ENCODE measurements at places on chromosomes 16 and 17.

DNA sequence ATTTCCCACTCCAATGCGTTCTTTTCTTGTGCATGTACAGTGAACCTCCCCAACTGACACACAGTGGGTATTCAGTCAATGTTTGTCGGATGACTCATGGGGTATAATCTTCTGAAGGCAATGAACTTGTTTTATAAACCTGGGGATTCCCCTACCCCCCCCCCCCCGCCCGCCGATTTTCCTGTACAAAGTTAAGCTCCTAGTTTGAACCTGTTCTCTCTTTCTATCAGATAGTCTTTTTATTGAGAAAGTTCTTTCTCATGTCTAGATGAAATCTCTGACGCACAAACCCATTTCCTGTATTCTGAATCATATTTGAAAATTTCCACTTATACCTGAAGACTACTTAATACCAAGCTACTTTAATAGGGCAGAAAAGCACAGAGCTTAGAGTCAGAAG is 338.3 kb downstream of the CA10 start:
- no peak for ATAC-seq

- ATAC-seq: no peak
Observed at GRCh38 chr17:9900784-9901183, 4.3 kb downstream of the RCVRN start.

DNA sequence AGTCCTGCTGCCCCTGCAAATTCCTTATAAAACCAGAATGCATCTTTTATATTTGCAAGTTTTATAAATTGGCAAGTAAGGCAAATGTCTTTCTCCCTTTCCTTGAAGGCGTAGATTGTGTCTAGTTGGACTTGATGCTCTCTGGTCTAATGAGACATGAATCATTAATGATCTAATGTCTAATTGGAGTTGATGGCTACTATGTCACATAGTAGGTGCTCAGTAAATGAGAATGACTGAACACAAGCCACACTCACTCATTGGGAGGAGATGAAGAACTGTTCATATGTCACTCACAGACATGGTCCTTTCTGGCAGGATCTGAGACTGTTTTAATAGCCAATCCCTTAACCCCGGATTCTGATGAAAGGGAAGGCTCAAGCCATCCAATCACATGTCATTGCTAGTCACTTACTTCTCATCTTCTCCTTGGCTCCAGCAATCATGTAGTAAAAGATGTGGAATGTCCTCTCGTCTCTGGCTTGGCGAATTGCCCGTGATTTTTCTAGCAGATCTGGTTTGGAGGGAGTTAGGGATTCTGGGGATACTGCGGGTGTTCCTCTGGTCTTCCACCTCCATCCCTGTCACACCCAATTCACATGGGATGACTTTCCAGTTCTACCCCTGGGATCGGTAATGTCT is 81.0 kb downstream of the MYH11 start:
- ATAC-seq: no peak

GRCh38 chr17:58172369-58173071 is 5.7 kb downstream of the OR4D2 start:
- ATAC-seq: peak; percentile 77

GRCh38 chr17:27455236-27455913 is 873 bp upstream of the KSR1 start:
- no peak for ATAC-seq

GRCh38 chr16:88999457-89000206 is 22.6 kb upstream of the CBFA2T3 start:
- ATAC-seq: no peak

GRCh38 chr17:56679777-56680422 is 86.4 kb downstream of the NOG start:
- ATAC-seq: peak; percentile 46

DNA sequence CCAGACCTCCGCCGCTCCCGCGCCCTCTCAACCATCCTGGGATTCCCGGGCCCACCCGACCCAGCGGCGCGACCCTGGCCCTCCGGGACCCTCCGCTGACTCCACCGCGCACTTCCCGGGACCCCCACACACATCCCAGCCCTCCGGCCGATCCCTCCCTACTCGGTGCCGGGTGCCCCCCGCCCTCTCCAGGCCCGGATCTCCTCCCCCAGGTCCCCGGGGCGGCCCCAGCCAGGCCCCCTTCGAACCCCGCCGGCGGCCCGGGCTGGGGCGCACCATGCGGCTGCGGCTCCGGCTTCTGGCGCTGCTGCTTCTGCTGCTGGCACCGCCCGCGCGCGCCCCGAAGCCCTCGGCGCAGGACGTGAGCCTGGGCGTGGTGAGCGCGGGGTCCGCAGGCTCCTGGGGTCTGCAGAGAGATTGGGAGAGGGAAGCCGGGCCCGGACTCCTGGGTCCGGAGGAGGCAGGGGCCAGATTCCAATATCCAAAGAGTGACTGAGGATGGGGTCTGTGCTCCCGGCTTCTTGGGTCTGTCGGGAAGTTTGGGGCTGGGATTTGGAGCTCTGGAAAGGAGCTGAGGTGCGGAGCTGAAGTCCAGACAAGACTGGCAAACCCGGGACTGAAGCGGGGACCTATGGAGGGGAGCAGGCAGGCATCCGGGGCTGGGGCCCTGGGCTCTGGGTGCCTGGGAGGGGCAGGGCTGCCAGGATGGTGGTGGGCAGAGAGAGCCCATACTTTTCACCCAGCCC is 453 bp downstream of the MMP25 start:
- no peak for ATAC-seq

DNA sequence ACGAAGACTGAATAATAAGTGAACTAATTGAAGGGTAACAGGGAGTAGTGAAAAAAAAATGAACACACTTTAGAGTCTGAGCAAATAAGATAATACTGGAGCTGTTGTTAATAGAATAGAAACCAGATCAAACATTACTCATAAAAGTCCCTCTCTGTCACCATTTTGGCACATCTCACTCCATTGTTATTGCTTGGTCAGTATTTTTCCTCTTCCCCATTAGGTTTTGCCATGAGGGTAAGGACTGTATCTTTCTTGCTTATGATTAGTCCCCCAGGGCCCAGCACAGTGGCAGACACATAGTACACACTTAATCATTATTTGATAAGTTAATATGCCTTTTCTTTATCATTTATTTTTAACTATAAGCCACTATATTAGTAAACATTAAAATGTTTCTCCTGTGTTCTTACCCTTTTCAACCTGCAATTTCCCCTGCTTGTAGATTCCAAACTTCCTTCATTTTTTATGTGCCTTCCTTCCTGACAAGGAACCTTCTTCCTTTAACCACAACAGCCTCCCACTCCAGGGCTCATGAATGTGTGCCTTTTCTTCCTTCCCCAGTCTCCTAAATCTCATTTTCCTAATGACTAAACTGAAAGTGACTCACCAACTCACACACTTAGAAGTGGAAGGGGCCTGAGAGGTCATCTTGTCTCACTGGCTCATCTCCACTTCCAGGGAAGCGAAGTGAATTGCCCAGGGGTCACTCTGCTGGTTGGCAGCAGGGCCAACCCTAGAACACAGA is 88.2 kb upstream of the HAS3 start:
- peak; percentile 82 for ATAC-seq

DNA sequence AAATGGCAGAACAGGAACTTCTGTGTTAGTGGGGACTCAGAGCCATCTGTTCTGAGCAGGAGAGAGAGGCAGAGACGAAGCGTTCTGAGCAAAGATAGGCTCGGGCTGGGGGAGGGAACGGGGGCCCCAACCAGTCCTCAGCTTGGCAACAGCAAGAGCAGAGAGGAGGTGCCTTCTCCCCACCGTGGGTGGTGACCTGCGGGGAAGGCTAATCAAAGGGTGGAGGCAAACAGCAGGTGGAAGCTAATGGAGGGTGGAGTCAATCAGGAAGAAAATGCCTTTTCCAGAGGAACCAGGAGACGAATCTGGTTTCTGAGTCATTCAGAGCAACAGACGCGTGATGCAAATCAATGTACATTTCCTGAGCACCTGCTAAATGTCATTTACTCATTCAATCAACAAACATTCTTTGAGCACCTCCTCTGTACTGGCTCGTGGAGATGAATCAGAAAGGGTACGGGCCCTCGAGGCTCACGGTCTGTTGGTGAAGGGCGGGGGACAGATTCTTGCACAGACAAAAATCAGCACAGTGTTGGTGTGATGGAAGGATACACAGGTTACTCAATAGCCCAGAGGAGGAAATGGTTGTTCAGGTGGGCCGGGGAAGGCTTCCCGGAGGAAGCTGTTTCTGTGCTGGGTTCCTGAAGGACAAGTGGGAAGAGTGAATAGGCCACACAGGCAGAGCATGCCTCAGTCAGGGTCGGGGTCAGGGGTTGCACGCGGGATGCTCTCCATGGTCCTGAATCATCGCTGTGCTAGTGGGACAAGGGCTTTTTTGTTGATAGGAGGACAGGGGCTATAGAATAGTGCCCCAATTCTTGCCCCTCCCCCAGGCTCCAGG is 5.7 kb upstream of the SPNS2 start:
- ATAC-seq: no peak

- ATAC-seq: peak; percentile 57
Observed at GRCh38 chr17:57370037-57370581, 113.8 kb downstream of the MSI2 start.

GRCh38 chr17:44209786-44210341 is 9.6 kb downstream of the UBTF start:
- ATAC-seq: no peak

DNA sequence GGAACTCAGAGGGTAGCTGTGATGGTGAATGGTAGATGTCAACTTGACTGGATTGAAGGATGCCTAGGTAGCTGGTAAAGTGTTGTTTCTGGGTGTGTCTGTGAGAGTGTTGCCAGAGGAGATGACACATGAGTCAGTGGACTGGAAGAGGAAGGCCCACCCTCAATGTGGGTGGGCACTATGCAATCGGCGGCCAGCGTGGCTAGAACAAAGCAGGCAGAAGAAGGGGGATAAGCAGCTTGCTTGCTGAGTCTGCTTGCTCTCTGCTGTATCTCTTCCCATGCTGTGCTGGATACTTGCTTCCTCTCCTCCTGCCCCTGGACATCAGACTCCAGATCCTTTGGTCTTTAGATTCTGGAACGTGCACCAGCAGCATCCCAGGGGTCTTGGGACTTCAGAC is 128.1 kb downstream of the AIPL1 start:
- no peak for ATAC-seq

DNA sequence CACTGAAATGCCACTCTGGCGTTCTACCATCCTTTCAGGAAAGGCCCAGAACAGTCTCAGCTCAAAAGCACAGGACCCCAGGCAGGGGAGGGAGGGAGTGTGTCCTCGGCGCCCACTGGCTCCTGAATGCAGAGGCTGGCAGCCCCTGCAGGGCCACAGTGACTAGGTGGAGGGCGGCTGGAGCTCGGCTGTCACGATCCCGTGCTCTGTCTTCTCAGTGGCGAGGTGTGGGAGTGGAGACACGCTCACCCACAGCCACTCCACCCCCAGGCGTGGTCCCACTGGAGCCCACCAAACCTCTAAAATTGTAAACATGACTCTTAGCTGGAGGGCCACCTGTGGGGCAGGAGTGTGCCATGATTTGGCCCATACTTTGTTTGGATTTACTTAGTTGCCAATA is 16.4 kb upstream of the FASN start:
- ATAC-seq: no peak

Measured in SK-N-SH treated with all-trans-retinoic acid at 6 μM for 48 hours (cell line).